ENCODE measurements at places on chromosomes 1 and 21.

DNA sequence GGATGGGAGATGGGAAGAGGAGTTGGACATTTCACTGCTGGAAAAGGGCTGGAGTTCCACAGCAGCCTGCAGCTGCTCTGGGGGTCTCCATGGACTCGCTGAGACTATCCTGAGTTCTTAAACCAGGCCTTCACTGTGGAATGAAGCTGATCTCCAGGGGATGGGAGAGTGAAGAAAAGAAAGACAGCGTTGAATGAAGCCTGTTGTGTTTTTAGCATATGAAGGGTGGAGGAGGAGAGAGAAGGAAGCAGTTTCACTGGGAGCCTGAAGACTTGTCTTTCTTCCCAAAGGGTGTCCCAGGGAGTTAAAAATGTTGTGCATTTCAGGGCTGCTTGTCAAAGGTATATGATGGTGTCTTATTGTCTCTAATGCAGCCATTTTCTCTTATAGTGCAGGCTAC, 9.2 kb downstream of the ROR1 start:
- no peak for DNase-seq

DNA sequence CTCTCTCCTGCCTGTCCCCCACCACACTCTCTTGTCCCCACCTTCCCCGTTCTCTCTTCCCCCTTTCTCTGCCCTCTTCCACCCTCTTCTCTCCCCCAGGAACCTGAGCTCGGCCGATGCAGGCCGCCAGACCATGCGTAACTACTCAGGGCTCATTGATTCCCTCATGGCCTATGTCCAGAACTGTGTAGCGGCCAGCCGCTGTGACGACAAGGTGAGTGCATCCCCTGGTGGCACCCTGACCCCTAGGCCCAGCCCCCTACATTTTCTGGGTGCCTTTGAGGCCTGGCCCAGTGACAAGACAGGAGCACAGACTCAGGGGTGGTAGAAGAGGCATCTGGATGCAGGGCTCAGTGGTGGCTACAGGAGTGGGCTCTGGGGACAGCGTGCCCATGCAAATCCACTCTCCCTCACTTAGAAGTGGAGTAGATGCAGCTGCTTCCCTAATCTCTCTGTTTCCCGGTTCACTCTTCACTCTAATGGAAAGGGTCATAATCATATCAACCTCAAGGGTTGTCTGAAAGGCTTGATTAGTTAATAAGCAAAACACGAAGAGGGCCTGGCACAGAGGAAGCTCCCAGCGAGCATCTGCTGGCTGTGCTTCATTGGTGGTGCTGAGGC, 37.0 kb downstream of the PKP1 start:
- no peak for DNase-seq

DNA sequence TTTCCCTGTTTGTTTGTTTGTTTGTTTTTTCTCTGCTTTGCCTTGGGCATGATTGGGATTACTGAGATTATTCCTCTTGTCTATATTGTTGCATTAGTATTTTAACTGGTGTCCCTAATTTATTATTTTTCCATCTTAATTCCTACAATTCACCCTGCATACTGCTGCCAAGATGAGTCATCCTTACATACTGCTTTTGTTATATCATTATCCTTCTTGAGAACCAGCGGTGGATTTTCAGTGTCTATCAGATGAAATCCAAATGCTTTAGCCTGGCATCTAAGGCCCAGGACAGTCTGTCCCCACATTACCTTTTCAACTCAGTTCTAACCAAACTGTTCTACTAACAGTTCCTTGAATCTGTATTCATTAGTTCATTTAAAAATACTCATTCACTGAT, 101.7 kb downstream of the OLFML2B start:
- no peak for DNase-seq

DNA sequence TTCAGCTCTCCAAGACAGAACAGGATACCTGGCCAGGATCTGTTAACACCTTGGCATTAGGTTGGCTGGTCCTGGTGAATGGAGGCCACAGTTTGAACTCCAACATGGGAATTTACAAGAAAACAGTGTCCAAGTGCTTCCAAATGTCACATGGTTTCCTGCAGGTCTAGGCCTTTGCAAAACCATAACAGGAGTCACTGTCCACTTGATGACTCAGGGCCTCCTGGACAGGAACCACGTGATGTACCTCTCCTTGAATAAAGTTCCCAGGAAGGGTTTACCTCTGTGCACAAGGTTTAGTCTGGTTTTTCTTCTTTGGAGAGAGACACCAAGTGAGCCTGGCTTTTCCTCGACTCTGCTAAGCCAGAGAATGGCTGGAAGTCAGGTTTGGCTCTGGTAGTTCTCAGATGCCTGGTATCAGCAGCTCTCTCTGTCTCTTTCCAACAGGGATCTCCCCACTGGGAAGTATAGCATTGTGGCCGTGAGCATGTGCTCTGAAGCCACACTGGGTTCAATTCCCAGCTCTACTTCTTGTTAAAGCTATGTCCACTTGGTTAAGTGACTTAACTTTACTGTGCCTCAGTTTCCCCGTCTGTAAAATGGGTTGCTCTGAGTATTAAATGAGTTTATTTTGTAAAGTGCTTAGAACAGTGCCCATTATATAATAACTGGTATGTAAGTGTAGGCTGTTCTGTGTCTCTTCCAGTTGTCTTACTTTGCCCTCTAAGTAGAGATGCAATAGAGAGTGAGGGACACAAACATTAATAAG, 27.3 kb upstream of the TMEM61 start:
- DNase-seq = no peak

- no peak for DNase-seq
Observed at GRCh38 chr21:38771536-38771935, 34.2 kb upstream of the ETS2 start.

DNA sequence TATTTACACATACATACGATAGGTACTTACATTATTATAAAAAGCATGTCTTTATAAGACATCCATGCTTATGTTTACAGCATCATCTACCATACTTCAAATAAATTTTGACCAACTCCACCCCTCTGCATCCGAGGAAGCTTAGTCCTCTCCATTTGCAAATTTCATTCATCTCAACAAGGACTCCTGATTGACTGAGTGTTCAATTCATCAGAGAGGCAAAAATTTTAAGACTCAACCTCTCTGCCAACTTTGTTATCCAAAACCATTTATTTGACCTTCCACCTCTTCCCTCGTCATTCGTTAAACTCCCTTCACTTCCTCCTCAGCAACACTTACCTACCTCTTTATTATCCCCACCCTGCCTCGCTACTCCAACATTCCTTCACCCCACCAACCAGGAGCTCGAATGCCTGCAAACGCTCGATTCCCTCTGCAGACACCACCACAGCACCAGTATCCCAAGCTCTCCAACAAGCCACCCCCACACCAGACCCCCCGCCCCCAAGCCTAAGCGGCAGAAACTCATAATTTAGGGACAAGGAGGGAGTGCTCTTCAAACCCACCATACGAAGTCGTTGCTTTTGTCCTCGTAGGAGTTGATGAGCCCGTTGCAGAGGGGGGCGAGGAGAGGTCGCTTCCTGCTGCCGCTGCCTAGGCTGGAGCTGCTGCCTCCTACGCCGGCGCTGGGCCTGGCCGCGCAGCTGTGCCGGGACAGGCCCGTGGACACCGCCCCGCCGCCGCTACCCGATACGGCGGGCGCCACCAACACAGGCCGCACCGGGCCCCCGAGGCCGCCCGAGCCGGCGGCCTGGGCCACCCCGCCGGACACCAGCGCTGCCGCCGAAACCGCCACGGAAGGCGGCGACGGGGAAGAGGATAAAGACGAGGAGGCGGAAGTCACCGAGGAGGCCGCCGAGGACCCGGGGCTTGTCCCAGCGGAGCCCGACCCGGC, 803 bp downstream of the COP1 start:
- no peak for DNase-seq

DNA sequence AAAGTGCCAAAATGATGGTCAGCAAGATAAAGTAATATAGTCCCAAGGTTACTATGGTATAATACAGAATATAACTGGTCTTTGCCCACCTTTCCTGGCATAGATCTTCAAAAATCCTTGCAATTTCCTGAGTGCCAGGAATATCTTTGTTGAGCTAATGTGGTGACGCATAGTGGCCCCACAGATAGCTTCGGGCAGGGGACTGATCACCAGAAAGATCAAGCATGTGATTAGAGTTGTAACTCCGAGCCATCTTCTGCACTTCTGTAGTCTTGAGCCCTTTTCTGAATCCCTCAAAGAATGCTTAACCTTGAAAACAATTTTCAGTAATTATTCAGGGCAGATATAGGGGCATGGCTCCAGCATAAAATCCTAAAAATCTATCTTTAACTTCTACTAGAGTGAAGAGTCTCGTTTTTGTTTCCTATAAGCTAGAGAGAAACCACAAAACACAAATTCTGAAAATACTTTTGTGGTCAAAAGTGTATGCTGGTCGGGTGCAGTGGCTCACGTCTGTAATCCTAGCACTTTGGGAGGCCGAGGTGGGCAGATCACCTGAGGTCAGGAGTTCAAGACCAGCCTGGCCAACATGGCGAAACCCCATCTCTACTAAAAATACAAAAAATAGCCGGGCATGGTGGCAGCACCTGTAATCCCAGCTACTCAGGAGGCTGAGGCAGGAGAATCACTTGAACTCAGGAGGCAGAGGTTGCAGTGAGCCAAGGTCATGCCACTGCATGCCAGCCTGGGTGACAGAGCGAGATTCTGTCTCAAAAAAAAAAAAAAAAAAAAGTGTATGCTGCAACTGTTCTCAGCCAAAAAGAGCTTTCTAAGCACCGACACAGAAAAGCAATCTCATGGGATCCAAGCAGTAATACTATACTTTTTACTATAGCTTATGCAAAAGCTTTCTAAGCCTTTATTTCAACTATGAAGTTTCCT, 62.8 kb downstream of the NVL start:
- no peak for DNase-seq

GRCh38 chr1:56917356-56917755, 48.5 kb downstream of the C8B start:
- no peak for DNase-seq

GRCh38 chr1:43849670-43850069, 83.9 kb upstream of the ARTN start:
- no peak for DNase-seq

- DNase-seq = no peak
Observed at GRCh38 chr1:231844986-231845502, 218.5 kb downstream of the DISC1 start.

GRCh38 chr1:209720326-209720725, 15.7 kb downstream of the HSD11B1 start:
- no peak for DNase-seq

DNA sequence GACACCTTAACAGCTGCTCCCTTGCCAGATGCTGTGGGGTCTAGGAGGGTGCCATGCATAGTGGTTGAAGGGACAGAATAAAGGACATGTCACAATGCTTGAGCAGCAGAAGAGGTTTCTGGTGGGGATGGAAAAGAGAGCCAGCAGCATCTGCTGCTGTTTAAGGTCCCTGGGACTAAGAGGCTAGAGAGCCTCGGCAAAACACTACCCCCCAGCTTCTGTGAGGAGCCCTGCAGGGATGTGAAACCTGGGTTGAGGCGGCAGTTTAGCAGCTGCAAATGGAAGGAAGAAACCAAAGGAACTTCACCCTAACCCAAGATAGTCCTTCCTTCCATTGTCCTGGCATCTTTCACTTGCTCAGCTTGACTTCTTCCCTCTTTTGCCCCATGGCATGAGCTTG, 39.4 kb downstream of the PLXNA2 start:
- no peak for DNase-seq

DNA sequence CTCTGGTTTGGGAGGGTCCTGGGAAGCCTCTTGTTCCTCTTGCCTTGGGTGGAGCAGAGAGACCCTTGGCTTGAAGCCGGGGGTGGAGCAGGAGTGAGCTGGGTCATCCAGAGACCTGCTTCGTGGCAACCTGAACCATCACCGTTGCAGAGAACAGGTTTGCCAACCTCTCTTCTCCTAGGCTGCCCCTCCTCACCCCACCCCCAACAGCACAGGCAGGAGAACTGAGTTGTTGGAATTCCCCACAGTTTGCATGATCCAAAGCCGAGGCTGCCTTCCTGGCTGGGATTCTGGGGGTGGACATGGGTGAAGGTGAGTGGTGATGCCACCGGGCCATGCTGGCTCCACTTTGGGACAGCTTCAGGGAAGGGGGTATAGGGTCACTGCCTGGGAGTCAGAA, 2.2 kb downstream of the WNT4 start:
- no peak for DNase-seq

DNA sequence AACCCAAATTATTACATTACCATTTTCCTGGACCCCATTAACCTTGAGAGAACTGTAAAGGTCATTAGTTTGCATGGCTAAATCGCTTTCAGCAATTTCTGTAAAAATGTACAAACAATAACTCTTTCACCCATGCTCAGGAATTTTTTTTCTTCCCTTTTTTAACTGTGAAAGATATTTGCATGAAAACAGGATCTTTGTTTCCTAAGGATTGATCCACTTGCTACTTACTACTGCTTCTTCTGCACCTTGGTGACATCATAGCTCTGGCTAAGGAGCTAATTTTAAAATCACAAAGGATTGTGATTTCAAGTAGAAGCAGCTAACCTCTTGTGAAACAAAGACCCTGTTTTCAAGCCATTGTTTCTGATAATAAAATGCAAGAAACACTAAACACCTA, 274.6 kb upstream of the ESRRG start:
- no peak for DNase-seq

- peak; percentile 38 for DNase-seq
Observed at GRCh38 chr1:2605509-2606395, 19.2 kb downstream of the PRXL2B start.

DNA sequence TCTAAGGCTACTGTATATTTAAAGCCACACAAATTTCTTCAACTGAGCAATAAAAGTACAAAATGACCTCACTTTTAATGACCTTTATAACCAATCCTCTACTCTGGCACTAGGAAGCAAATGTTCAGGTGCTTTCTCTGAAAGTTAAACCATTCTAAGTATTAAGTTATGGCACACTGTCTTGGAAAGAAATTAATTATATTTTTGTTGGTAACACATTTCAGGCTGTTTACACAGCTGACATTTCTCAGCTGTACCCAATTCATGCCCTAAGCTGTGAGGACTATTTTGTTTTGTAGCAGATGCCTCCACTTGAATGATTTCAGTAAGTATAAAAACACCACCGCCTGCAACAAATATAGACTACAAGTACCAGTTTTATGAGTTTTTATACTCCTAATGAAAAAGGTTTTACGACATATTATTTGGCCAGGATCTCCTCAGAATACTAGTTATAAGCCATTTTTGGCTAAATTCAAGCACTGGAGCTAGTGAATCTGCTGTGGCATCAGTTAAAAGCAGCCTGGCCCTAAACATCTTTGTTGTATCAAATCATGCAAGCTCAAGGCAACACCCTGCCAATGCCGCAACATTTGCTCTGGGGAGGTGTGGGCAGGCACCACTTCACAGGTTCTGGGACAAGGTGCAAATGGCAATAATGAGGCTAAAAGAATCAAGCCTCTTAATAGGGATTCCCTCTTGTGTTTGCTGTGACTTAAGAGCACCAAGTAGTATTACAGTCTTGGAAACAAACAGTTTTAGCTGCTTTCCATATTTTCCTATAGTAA, 228.4 kb upstream of the DMRTA2 start:
- DNase-seq = no peak

- DNase-seq = no peak
Observed at GRCh38 chr1:33256221-33256470, 146 bp upstream of the ZNF362 start.
